ENCODE measurements at places on chromosomes 2 and 18.

DNA sequence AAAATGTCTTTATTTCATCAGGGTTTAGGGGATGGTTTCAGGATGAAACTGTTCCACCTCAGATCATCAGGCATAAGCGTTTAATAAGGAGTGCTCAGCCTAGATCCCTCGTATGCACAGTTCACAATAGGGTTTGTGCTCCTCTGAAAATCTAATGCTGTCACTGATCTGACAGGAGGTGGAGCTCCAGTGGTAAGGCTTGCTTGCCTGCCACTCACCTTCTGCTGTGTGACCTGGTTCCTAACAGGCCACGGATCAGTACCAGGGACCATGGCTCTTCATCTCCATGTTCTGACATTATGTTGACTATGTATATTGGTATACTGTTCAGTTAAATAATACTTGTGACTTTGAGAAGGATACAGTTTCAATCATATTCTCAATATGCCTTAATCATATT is 41.6 kb downstream of the PPIG start:
- DNase-seq: no peak

DNA sequence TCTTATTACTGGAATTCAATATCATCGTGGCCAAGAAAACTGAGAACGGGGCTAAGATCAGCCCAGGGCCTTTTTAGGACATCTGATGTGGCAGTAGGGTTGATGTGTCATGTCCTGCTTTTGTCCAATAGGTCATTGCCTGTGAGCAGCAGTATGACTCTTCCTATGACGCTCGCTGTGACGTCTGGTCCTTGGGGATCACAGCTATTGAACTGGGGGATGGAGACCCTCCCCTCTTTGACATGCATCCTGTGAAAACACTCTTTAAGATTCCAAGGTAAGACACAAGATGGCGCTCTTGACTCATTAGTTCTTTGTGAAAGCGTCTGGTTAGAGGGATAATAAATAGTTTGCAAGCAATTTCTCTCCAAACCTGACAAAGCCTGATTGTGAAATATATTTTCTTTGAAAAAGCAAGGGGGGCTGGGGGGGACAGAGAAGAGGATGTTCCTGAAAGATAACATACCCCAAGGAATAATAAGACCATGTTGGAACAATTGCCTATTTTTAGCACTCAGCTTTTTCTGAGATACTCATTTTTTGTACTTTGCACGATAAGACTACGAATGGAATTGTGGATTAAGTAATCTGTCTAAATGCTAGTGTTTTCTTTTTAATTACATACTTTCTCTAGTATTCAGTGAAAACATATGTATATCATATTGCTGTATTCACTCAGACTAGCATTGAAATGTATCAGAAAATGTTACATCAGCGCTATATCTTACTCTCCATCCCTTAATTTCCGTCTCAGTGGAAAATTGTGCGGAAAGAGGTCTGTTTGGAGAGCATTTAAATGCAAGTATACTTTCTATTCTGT is 58.1 kb downstream of the MYO3B start:
- peak; percentile 88 for DNase-seq

GRCh38 chr2:122868646-122869275 is 1113.3 kb downstream of the TSN start:
- DNase-seq: no peak

DNA sequence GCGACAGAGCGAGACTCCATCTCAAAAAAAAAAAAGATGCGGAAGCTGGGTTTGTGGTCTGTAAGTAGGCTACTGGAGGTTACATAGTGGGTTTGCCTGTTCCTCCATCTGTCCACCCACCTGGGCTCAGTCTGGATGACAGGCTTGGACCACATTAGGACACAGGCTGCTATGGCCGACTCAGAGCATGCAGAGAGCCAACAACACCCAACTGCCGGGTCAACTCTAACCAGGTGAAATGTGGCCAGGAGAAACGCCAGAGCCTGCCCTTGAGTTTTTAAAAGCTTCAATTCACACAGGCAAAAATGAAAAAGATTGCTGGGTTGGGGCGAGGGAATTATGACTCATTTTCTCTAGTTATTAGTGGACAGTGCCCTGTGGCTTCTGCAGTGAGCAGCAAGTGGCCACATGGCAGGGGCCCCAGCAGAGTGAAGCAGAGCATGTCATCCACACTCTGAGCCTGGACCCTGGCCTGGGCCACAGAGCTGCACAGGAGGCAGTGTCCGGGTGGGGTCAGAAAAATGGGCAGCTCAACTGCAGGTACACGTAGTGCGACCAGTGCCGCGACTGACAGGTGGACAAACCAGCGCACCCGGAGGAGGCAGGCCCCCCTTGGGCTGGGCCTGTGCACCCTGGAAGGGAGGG is 67.4 kb downstream of the BIN1 start:
- DNase-seq: no peak

- no peak for DNase-seq
These were observed 372.9 kb downstream of the EN1 start for GRCh38 chr2:118474541-118474920.

GRCh38 chr2:196551014-196551413 is 88.5 kb upstream of the CCDC150 start:
- DNase-seq: no peak

- no peak for DNase-seq
These were observed 609.1 kb upstream of the SYT4 start for GRCh38 chr18:43886341-43886740.

DNA sequence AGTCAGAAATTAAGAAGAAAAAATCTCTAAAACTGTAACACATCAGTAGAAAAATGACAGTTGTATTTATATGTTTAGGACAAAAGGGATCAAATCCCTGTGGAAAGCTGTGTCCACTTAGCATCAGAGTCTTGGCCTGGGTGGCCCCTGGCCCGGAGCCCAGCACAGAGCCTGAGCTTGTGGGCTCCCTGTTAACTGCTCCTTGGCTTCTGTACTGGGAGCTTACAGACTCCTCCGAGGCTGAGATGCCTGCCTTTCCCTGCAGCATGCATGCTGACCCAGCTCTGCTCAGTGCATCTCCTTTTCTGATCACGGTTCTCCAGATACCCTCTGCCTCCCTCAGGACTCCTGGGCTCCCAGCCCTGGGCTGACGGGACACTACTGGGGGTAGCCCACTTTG is 98.1 kb downstream of the DCDC2C start:
- DNase-seq: no peak

GRCh38 chr2:180495606-180496005 is 484.8 kb upstream of the UBE2E3 start:
- DNase-seq: no peak

DNA sequence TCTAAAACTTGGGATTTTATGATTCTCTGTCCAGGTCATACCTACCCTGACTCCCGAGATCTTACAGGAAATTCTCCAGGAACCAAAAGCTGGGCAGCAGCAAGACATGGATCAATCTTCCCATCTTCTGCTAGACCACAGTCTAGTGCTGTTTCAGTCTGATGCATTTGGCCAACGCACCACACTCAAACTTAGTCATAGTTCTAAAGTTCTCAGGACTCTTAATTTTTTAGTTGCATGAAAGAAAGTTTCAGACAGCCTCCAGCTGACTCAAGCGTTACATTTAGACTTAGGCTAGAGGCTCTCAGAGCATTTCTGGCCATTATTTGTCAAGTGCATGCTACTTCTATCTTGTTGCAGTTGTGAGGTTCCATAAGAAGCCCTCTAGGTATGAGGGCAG is 230.1 kb upstream of the CCDC150 start:
- DNase-seq: no peak

- DNase-seq: no peak
These were observed 275.0 kb downstream of the MREG start for GRCh38 chr2:215738351-215738750.

- DNase-seq: no peak
These were observed 22.3 kb downstream of the CLASP1 start for GRCh38 chr2:121626777-121627524.

GRCh38 chr2:220410296-220410695 is 782.9 kb downstream of the SLC4A3 start:
- no peak for DNase-seq

DNA sequence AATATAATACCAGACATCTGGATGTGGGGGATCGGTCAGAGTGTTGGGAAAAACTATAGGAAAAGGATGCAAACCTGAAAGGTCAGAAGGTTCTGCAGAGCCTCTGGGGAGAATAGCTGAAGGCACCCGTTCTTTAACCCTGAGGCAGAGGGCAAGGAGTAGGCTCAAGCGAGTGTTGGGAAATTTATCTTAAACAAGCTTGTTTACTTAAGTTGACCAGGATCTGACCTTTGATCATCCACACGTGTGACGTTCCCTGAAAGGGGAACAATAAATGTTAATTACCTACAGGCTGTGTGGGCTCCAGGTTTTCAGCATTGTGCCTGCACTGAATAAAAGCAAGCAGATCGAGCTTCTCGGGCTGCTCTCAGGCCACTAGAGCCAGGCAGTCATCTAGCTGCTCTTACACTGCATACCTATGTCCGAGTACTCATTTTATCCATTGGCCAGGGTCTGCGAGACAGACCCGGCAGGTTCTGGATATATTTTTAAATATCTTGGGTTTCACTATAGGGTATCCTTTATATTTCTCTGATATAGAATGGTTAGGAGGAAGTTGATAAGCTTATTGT is 400.6 kb upstream of the CHST9 start:
- no peak for DNase-seq

DNA sequence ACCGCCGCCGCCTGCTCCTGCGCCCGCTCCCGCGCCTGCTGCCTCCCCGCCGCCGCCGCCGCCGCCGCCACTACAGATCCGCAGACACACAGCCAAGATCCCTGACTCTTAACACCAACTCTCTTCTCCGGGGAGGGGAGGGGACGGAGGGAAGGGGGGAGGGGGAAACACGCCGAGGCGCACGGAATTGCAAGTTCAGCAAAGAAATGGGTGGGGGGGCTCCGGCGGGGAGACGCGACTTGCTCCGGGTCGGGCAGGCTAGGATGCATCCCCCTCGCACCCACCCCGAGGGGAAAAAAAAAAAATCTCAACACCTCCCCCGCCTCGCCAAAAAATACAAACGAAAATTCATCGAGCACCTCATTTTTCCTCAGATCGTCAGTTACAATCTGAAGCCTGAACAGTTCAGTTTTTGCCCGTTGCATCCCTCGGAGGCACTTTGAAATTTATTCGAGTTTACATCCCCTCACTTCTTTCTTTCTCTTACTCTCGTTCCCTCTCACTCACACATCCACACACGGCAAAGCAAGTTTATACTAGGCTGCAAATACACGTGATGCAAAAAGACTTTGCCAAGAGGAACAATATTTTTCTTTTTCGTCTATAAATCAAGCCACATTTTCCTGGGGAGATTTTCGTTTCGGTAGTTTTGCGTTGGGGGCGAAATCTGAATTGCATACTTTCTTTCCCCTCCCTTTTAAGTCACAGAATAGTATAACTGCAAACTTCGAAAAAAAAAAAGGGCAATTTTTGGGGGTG is at the start of gene TCF4:
Gene TCF4 (minus strand): TSS at position 82 of the 759 bp plus-strand sequence. CDS start 1,076 bp downstream, outside the sequence.
- DNase-seq: peak; percentile 50

DNA sequence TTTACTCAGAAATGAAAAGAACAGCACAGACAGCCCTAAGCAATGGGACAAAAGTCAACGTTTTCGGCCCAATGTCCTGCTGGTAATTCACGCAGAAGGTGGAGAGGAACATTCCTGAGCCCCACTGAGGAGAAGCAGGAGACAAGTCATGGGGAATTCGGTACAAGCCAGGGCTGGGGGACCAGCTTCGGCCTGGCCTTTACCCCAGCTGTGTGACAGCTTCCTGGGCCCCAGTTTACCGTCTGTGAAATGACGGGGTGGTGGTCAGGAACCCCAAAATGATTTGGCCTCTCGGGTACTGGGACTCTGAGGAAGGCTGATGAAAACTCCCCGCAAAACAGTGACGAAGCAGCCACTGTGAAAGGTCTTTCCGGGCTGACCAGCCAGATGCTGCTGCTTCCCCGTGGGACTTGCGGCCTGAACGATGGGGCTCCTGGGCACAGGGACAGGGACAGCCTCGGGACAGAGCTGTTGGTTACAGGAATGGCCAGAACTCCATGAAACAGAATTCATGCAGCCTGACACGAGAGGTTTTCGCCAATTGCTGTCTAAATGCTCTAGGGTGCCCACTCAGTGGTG is 21.6 kb downstream of the KIF1A start:
- no peak for DNase-seq

DNA sequence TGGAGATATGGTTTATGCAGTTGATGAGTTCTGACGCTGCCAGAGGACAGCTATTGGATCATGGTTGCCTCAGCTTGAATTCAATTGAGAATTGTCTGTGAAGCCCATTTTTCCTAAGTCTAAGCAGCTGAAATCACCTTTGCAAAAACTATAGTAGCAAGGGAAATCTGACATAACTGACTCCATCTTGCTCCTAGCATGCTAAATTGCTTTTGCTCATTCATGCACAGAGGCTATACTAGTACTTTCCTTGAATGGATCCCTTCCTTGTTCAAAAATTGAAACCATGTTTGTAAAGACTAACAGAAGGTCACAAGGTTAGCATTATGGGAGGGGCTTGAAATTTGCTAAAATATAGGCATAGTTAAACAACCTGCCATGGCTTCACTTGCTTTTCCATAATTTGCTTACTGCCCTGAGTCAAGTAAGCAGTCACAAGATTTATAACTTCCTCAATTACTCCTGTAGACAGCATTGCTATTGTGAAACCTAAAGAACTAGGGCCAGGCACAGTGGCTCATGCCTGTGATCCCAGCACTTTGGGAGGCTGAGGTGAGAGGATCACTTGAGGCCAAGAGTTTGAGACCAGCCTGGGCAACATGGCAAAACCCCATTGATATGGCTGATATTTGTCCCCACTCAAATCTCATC is 41.2 kb downstream of the CHRNA1 start:
- DNase-seq: no peak

DNA sequence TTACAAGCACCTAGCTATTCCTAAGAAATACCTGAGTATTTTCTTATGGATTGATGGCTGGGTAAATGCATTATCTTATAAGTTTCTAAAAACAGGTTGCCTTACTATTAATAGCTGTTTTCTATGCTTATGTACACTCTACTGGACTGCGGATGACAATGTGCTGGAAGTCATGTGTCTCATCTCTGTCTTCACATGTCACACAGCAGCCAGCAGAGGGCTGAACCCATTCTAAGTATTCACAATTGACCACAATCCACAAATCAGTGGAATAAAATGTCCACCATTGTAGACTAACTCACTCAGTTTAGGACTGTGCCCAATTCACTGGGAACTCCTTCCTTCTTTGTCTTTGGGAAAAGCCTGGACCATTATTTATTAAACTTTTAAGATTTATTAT is 371.2 kb downstream of the INSIG2 start:
- no peak for DNase-seq

Data from NCI-H2081 (cell line).